ENCODE measurements at places on chromosomes 11 and 22.

DNA sequence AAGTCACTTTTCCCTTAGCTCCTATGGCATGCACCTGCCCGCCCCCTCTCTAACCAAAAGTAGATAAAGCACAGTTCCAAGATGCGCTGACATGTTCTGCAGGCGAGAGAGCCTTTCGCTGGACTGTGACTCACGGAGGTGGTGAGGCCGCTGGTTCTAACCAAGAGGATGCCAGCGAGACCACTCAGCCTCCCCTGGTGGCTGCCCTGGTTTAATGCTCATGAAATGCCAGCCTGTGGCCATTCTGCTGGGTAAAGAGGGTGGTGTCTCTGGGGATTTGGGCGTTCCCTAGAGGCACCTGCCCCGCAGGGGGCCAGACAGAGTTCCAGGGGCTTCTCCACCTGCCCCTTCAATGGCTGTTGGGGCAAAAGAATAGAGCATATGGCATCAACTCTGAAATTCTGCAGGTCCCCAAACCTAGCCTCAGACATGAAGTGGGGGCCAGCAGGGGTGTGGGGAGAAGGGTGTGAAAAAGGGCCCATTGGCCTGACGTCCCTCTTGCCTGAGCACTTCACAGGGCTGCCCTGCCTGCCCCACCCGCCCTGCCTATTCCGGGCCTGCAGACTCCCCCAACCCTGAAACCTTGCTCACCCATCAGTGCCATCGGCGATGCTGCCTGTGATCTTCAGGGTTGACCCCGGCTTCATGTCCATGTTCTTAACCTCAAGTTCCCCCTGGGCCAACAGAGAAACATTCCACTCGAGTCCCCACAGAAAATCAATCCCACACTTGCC, 8.5 kb downstream of the LGALS2 start:
- no peak for DNase-seq

- DNase-seq = no peak
Measured at GRCh38 chr11:12271241-12271640, 106.1 kb upstream of the PARVA start.

- DNase-seq = peak; percentile 88
Measured at GRCh38 chr11:57597916-57598830, 688 bp downstream of the SERPING1 start.

GRCh38 chr11:12811861-12812260, 137.6 kb downstream of the TEAD1 start:
- DNase-seq = no peak

GRCh38 chr11:97751405-97751804, 1269.3 kb upstream of the CNTN5 start:
- no peak for DNase-seq

- no peak for DNase-seq
Measured at GRCh38 chr11:108838102-108838791, 173.4 kb downstream of the DDX10 start.

DNA sequence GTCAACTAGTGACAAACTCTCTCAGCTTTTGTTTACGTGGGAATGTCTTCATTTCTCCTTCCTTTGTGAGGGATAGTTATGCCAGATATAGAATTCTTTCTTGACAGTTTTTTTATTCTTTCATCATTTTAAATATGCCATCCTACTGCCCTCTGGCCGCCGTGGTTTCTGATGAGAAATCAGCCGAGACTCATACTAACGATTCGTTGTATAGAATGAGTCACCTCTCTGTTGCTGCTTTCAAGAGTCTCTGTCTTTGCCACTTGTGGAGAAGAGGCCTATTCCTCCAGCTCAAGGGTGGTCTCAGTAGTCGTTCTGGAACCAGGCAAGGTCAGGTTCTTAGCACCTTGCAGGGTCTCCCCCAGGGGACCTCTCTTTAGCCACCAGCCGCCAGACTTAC, 8.0 kb downstream of the MYO7A start:
- DNase-seq = no peak

GRCh38 chr22:39494471-39495120, 7.5 kb upstream of the MIEF1 start:
- DNase-seq = no peak

- no peak for DNase-seq
Measured at GRCh38 chr11:44575288-44575672, 9.8 kb downstream of the CD82 start.

DNA sequence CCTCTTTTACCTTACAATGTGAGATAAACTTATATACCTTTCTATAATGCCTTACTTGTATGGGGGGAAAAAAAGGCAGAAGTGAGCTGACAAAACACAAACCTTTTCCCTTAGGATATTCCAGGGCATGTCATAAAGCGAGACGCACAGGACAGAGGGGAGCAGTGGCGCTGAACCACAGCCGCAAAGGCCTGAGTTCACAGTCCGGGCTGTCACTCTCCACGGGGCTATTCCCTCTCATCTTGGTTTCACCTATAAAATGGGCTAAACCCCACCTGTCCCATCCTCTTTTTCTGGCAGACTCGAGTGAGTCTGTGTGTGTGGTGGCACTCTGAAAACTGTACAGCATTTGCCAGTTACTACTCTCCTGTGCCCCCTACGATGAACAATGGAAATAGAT, 14.4 kb upstream of the FXYD2 start:
- no peak for DNase-seq

GRCh38 chr22:45223304-45224117, 17.2 kb downstream of the KIAA0930 start:
- DNase-seq = no peak

DNA sequence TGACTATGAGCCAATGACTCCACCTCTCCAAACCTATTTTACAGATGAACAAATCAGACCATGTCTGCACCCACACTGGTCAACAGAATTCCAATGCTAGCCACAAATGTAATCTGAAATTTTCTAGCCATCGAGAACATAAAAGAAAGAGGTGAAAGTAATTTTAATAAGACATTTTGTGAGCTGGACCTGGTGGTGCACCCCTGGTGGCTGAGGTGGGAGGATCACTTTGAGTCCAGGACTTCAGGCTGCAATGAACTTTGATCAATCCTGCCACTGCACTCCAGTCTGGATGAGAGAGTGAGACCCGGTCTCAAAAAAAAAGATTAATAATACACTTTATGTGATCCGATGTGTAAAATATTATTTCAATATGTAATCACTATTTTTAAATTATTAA, 9.4 kb upstream of the RNF185 start:
- no peak for DNase-seq

DNA sequence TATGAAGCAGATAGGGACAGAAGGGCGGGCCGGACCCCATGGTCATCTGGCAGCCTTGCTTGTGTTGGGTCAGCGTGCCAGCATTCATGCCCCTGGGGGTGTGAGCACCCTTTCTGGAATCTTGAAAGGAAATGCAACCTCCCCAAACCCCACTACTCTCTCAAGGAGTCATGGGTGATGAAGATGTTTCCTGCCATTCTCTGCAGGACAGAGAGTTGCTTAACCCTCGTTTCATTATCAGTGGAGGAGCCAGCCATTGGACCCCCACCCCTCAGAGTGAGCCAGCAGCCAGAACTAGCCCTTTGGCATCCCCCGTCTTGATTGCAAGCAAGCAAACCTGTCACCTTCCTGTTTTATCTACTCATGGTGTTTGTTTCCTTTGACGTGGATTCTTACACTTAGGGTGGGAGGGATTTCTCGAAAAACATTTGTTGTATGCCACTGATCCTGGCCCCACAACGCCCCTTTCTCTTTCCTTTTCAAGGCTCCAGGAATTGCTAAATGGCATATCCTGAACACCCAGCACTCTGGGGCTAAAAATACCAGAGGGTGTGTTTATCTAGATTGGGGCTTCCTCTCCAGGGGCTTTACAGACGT, 258.3 kb downstream of the ETS1 start:
- DNase-seq = no peak

DNA sequence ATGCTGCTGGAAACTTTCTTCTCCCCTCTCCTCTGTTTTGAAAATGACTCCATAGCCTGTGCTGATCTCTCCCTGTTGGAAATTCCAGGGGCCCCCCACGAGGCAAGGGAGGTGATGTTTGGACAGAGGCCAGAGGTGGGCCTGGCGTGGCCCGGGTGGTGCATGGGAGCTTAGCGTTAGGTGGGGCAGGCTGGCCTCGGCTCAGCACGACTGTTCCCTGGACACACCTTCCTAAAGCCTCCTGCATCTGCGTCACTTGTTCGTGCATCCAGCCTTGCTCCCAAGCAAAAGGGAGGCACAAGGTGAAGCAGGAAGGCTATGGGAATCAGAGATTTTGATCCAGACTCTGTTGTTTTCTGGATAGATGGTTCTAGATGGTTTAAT, 135.2 kb downstream of the CEP164 start:
- no peak for DNase-seq

GRCh38 chr11:37076866-37077265, 478.8 kb upstream of the RAG2 start:
- no peak for DNase-seq

GRCh38 chr11:83097429-83098075, 25.9 kb upstream of the RAB30 start:
- no peak for DNase-seq

DNA sequence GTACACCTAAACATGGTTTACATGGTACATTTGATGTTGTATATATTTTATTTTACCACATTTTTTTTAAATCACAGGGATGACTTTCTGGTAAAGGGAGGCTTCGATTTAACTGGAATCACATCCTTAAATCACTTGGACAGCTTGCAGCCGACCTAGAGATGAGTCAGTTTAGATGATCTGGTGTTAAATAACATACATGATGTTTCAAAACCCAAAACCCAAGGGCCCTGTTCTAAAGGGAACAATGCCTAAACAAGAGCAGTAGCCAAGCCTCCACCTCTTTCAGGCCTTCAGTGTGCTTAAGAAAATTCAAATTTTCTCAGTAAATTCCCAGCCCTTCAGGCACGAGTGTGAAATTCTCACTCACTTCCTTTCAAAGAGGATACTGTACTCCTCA, 108.8 kb downstream of the WT1 start:
- DNase-seq = no peak

- no peak for DNase-seq
Measured at GRCh38 chr11:10858439-10859325, 829 bp upstream of the ZBED5 start.

- peak; percentile 54 for DNase-seq
Measured at GRCh38 chr11:46649180-46649738, 31.9 kb downstream of the ATG13 start.

DNA sequence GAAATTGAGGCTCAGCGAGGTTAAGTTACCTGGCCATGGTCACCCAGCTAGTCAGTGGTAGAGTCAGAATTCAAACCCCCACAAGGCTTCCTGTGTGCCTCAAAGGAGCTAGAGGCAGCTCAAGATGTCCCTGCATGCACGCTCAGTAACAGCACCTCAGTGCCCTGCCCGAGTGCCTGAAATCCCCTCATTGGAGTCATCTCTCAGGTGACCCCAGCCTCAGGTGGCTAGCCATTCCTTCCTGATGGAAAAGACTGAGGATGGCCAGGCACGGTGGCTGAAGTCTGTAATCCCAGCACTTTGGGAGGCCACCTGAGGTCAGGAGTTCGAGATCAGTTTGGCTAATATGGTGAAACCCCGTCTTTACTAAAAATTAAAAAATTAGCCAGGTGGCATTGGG, 36.9 kb downstream of the LIF start:
- DNase-seq = no peak

DNA sequence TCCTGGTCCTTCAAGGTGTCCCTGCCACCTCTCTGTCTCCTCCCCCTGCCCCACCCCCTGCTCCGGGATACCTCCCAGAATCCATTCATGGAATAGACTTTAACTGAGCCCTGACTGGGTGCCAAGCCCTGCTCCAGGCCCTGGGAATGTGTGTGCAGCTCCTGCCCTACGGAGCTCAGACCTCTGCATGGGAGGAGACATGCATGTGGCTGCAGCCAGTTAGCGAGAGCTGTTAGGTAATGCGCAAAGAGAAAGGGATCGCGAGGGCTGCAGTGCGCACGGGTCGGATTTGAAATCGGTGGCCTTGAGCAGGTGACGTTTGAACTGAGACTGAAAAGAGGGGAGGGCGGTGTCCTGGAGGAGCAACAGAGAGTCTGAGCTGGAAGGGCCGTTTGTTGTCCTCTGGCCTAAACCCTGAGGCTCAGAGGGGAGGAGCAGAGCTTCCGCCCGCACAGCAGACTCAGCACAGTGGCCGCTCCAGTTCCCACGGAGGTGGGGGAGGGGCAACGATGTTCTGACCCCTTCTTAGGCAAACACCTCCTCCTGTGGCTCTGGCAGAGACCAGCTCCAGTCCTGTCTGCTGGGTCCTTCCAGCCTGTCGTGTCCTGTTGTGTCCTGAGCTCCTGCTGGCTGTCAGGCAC, 19.8 kb upstream of the LRRC10B start:
- DNase-seq = peak; percentile 38

DNA sequence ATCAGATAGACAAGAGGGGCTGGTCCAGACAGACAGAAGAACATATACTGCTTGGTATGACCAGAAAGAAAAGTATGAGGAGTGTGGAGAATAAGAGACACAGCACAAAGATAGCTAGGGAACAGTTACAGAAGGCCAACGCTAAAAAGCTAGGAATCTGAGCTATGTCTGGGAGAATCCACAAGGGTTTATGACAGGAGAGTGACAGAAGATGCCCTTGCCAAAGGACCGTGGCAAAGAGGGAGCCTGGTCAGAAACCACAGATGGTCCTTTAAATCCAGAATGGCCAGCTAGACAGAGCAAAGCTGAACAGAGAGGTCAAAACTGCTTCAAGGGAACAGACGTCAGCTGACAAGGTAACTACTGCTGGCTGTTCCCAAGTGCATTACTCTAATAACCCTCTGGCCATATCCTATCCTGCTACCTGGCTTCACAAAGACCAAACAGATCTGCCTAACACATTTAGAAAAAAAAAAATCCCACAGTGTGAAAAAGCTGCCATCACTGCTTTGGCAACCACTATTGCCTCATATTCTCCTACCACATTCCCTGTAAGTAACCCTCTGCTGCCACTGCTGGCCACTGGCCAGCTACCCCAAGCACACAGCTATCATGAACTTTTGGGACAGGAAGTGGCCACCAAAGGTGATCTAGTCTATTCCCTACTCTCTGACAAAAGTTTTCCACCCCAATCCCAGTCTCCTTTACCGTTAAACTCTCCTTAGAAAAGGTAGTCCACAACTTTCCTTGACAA, 7.3 kb downstream of the SERGEF start:
- DNase-seq = no peak

- DNase-seq = no peak
Measured at GRCh38 chr11:6608011-6608410, 4.0 kb downstream of the TAF10 start.
